ENCODE measurements at places on chromosomes 2 and 18.
A peak's percentile ranks its signal among the peaks of the same experiment; 100 is the strongest.

DNA sequence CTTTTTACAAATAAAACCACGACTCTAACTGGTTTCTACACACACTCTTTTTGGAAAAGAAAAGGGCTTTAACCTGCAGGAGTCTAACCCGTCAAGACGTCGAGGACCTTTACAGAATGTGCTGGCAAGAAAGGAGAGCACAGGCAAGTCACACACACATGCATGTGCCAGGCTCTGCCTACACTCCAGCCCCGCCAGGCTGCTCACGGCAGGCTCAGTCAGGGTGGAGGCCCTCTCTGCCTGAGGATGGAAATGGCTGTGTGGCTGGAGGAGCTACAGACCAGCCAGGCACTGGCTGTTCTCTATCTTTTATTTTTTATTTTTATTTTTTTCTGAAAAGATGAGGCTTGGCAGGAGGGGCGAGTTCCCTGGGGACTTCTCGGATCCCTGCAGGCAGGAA, 10.2 kb downstream of the SIX3 start:
- peaks cover 59% of the 10 kb centered on the region for H3K27me3 ChIP-seq
- H3K4me3 ChIP-seq: peak overlapping the region; percentile 22
- H3K27ac ChIP-seq: no peak overlapping the region
- H3K4me1 ChIP-seq: peaks cover 28% of the 10 kb centered on the region
- no peak for DNase-seq

GRCh38 chr18:69948919-69949537, 1.4 kb upstream of the CD226 start:
- no peak overlapping the region for H3K4me3 ChIP-seq
- no peak for DNase-seq
- no peak overlapping the region for H3K27ac ChIP-seq

GRCh38 chr2:3041841-3042600, 335.6 kb downstream of the EIPR1 start:
- H3K4me1 ChIP-seq: no peaks in the 10 kb centered on the region
- no peak overlapping the region for H3K4me3 ChIP-seq
- peaks cover 7% of the 10 kb centered on the region for H3K27me3 ChIP-seq
- peaks cover 5% of the 10 kb centered on the region for H3K36me3 ChIP-seq

DNA sequence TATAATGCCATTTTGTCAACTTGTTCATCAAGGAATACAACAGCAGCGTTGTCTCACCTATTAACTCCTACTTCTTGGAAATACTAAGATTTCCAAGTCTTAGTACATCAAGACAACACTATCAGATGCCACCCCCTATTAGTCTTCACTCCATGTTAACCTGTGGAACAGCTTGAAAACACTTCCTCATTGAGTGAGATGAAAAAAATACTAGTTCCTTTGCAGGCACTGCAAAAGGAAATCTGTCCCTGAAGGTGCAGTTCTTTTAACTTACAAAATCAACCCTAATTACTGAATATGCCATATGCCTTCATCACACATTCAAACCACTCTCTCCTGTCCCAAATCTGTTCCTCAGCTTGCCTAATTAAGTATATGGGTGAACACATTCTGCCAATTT, 4.0 kb downstream of the CWC22 start:
- no peak for DNase-seq
- peaks cover 3% of the 10 kb centered on the region for H3K36me3 ChIP-seq
- peaks cover 10% of the 10 kb centered on the region for H3K27me3 ChIP-seq

- H3K27me3 ChIP-seq: peaks cover 1% of the 10 kb centered on the region
- H3K4me1 ChIP-seq: peaks cover 2% of the 10 kb centered on the region
- no peak overlapping the region for H3K27ac ChIP-seq
These were observed 46.1 kb downstream of the NABP1 start for GRCh38 chr2:191724015-191724414.

- DNase-seq: no peak
- H3K27ac ChIP-seq: peak overlapping the region; percentile 11
- H3K36me3 ChIP-seq: no peaks in the 10 kb centered on the region
- peaks cover 31% of the 10 kb centered on the region for H3K4me1 ChIP-seq
- peaks cover 1% of the 10 kb centered on the region for H3K27me3 ChIP-seq
These were observed 15.4 kb downstream of the ARHGAP28 start for GRCh38 chr18:6744816-6745455.

- H3K27ac ChIP-seq: no peak overlapping the region
- H3K27me3 ChIP-seq: peaks cover 4% of the 10 kb centered on the region
- no peaks in the 10 kb centered on the region for H3K36me3 ChIP-seq
- DNase-seq: no peak
These were observed 179.7 kb downstream of the AGPS start for GRCh38 chr2:177572236-177572671.

DNA sequence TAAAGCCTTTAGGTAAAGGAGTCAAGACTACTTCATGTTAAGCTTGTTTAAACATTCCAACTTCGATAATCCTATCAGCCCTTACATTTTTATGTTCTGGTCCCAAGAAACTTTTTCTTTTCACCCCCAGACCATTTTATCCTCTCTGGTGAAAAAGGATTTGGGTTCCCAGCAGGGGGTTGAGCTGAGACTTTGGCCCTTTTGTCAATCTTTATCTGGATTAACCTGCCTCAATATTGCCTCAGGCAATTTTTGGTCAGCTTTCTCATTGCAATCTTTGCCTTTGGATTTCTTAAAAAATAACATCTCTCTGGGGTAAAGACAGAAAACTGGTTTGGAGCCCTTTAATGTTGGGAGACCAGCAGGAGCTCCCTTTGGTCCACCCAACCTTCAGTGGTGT, 33.9 kb upstream of the CSRNP3 start:
- no peaks in the 10 kb centered on the region for H3K36me3 ChIP-seq
- no peak overlapping the region for H3K27ac ChIP-seq
- DNase-seq: no peak
- H3K27me3 ChIP-seq: no peaks in the 10 kb centered on the region
- no peak overlapping the region for H3K4me3 ChIP-seq
- peaks cover 5% of the 10 kb centered on the region for H3K4me1 ChIP-seq

DNA sequence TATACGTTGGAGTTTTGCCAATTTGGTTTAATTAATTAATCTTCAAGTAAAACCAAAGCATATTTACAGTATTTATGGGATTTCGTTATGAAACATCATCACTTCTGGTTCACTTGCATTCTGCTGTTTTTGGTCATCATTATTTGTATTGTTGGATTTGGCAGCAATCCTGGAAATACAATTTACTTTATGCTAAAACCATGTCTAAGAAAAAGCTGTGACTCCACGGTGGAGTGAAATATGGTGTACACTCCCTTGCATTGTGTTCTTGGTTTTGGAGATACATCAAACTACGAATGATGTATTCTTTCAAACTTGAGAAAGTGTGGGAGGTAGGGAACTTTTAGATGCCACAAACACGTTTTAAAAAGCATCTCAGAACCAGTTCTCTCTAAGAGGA, 106.4 kb downstream of the CTAGE1 start:
- no peak overlapping the region for H3K27ac ChIP-seq
- H3K27me3 ChIP-seq: peaks cover 1% of the 10 kb centered on the region
- peaks cover 8% of the 10 kb centered on the region for H3K4me1 ChIP-seq
- no peak for DNase-seq
- H3K36me3 ChIP-seq: no peaks in the 10 kb centered on the region
- no peak overlapping the region for H3K4me3 ChIP-seq

DNA sequence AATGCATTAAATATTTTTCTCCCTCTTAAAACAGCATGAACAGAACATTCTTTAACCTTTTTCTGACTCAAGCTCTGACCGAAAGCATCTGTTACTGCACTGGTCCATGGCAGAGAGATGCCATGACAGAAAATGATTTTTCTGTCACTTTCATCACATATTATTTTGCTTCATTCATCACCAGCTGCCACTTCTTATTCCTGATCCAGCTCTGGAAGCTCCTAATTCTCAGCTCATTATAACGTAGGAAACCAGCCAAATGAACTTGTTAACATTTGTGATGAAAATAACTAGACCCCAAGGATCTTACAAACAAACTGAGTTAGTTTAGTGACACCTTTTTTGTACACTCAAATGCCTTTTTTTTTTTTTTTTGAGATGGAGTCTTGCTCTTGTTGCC, 7.6 kb upstream of the CFLAR start:
- DNase-seq: no peak
- H3K4me3 ChIP-seq: no peak overlapping the region
- H3K36me3 ChIP-seq: peaks cover 5% of the 10 kb centered on the region
- no peak overlapping the region for H3K27ac ChIP-seq

DNA sequence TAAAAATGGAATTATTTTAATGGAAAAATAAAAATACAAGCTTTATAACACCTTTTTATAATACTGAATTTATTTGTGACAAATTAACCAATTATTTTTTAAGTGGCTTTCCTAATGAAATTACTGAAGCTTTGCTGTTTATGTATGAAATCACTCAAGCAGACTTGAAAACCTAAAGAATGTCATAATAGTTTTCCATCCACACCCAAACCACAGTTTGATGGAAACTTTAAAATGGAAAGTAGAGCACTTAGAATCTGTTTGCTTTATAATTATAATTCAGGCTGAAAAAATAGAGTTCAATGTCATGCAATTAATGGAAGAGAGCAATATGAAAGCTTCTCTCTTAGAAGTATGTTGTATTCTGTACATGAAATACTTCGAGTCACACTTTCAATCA, 31.6 kb upstream of the WDR75 start:
- no peaks in the 10 kb centered on the region for H3K36me3 ChIP-seq
- no peak overlapping the region for H3K4me3 ChIP-seq
- no peaks in the 10 kb centered on the region for H3K27me3 ChIP-seq
- H3K4me1 ChIP-seq: peaks cover 9% of the 10 kb centered on the region
- no peak overlapping the region for H3K27ac ChIP-seq

DNA sequence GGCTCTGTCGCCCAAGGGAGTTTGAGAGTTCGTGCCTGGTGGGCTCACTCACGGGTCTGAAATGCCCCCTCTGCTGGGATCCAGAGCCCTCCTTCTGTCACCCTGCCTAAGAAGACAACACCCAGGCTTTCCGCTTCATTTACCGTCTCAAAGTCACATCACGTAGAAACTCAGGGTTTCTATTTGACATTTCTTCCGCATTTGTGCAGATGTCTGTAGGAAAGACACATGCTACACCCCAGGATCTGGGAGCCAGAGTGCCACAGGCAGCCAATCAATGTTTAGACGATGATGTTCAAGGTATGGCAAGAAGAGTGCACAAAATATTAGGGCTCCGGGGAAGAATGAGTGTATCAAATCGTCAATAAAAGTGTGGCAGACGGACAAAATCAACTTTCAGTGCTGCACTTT, 24.4 kb upstream of the ACKR3 start:
- H3K27ac ChIP-seq: no peak overlapping the region
- no peak for DNase-seq
- no peak overlapping the region for H3K4me3 ChIP-seq
- peaks cover 2% of the 10 kb centered on the region for H3K27me3 ChIP-seq

DNA sequence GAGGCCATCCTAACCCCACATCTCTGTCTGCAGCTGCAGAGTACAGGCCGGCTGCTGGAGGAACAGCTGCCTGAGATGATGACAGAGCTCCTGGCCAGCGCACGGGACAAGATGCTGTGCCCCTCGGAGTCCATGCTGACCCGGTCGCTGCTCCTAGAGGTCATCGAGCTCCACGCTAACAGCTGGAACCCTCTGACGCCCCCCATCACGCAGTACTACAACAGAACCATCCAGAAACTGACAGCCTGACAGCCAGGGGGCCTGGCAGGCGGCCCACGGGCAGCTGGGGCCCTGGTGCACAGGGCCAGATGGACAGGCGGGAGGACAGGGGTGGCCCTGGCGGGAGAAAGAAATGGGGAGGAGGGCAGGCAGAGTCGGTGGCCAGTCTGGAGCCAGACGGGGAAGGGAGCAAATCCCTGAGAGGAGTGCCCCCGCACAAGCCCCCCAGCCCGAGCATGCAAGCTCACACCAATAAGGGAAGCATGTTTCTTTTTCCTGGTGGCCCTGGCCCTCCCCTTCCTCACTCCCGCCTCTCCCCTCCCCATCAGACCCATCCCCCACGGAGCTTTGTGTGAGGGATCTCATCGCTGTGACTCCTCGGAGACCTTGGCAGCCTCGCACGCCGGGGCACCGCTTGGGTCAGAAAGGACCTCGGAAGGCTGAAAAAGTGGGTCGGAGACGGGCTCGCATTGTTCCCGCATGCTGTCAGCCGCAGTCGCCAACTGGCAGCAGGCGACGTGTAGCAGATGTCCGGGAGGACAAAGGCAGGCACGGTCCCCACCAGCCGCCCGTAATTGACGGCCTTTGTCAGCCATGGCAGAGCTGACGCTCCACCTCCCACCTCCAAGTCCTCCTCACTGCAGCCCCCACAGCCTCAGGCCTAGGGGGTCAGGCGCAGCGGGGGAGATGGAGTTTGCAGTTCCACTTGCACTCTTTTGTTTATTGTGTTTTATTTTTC, 91.2 kb downstream of the SMAD7 start:
- H3K27ac ChIP-seq: no peak overlapping the region
- DNase-seq: no peak
- H3K36me3 ChIP-seq: peaks cover 36% of the 10 kb centered on the region
- peaks cover 6% of the 10 kb centered on the region for H3K27me3 ChIP-seq
- H3K4me3 ChIP-seq: no peak overlapping the region

DNA sequence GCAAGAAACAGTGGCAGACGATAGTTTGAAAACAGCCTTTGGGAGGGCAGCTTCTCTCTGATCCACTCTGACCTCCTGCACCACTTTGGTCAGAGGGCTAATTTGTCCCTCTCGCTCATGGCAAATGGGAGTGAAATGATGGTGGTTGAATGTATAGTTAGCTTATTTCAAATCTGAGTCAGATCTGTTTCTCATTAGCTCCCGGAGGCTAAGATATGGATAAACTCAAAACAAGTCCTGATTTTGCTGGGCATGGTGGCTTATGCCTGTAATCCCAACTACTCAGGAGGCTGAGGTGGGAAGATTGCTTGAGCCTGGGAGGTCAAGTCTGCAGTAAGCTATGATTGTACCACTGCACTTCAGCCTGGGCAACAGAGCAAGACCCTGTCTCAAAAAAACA, 145.0 kb downstream of the ALK start:
- H3K27me3 ChIP-seq: no peaks in the 10 kb centered on the region
- no peak overlapping the region for H3K4me3 ChIP-seq
- no peak overlapping the region for H3K27ac ChIP-seq
- no peak for DNase-seq
- H3K36me3 ChIP-seq: no peaks in the 10 kb centered on the region

- no peak for DNase-seq
- peaks cover 14% of the 10 kb centered on the region for H3K4me1 ChIP-seq
- H3K27ac ChIP-seq: no peak overlapping the region
- H3K27me3 ChIP-seq: peaks cover 14% of the 10 kb centered on the region
These were observed 18.3 kb upstream of the ANKRD53 start for GRCh38 chr2:70959851-70960832.
